ENCODE measurements at places on chromosomes 1 and 21.

DNA sequence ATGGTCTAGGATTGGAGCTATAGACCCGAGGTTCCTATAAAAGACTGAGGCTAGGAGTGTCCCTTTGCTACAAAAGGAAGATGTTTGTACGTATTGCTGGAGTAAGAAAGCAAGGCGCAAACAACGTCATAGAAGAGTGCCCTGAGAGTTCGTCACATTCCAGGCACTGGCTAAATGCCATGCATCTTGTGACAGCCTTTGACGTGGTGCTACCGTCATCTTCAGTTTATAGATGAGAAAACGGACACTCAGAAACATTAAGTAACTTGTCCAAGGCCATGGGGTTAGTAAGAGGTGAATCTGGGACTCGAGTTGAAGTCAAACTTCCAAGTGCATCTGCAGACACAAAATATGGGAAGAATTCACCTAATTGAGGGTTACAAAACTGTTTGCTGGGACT is 104.2 kb upstream of the SLC45A1 start:
- no peak for DNase-seq

- DNase-seq = no peak
These were observed 28.7 kb downstream of the NPHS2 start for GRCh38 chr1:179547021-179547535.

- no peak for DNase-seq
These were observed 157.3 kb downstream of the KCNJ6 start for GRCh38 chr21:37758982-37759381.

GRCh38 chr1:231286603-231287002 is 45.6 kb downstream of the GNPAT start:
- DNase-seq = no peak

Measured in stimulated activated CD4-positive, alpha-beta T cell treated with anti-CD3 and anti-CD28 coated beads, Interleukin-4, amount 100 ng/mL, for 4 hours (primary cell).